H7 (cell line): ENCODE measurements at places on chromosomes 4 and X. TPM values are rescaled to one million over a fixed set of nuclear protein-coding genes. Genes with fewer than 3 reads are reported as not detected.
A peak's percentile ranks its signal among the peaks of the same experiment; 100 is the strongest.

PCYT1B gene
- 17.4 and 22.9 TPM in 2 replicates for total RNA-seq

- DNase-seq = no peak
Observed at GRCh38 chrX:136255541-136255940, 4.3 kb upstream of the MAP7D3 start.

DNA sequence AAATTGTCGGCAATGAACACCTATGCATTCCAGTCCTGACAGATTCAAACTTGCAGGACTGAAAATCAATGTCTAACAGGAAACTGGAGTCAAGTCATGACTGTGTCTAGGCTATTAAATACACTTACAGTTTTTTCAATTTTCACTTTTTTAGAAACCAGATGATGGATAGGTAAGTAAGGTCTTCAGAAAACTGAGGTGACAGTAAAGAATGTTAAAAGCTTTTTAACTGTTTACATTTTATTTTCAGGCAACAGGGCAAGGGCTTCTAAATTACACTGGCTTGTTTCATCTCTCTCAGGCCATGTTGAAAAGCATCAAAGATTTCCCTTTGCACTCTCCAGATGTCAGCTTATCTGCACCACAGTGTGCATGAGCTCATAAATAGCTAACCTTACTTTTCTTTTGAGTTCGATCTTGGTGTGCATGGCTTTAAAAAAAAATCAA, 65.2 kb downstream of the SEC24D start:
- no peak for DNase-seq

RAI2 gene
- 0.18 and 0.38 TPM in 2 replicates for total RNA-seq

CXXC4 gene
- total RNA-seq = 0.67 and 0.83 TPM in 2 replicates

- DNase-seq = no peak
Observed at GRCh38 chrX:72299891-72300630, 5.7 kb downstream of the CITED1 start.

GPRIN3 gene
- 0.42 and 0.44 TPM in 2 replicates for total RNA-seq

DNA sequence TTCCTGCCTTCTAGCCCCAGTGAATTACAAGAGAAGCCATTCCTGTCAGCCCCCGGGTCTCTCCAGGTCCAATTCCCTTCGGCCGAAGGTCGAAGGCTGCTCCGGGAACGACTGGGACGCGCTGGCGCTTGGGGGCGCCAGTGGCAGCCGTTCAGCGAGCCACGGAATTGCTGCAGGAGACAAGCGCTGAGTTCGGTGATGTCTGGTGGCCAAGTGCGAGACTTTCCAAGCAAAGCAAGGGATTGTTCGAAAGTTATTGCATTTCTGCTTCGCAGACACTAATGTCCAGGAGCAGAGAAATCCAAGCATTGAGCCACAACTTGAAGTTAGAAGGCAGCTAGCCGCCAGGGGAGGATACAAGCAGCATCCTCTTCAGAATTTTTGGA, 1.1 kb upstream of the DKK2 start:
- peak; percentile 67 for DNase-seq

DNA sequence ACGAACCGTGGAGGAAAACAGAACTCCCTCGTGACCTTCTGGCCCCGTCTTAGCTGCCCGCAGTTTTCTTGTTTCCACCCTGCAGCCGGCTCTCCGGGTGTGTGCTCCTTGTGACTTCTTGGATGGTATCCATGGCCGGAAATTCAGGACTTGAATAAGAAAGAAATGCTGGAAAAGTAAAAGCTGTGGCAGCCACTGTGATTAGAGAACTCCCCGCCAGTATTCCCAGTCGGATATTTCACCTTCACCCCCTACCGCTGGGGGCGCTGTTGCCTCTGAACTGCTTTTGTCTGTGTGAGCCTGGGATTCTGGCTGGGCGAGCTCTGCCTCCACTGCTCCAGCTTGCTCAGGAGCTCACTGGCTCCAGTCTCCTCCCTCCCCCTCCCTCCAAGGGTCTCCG, 41.5 kb upstream of the CYP4V2 start:
- DNase-seq = no peak

CT55 gene
- 0.10 TPM in 1 of 2 replicates, not detected in the other for total RNA-seq

DNA sequence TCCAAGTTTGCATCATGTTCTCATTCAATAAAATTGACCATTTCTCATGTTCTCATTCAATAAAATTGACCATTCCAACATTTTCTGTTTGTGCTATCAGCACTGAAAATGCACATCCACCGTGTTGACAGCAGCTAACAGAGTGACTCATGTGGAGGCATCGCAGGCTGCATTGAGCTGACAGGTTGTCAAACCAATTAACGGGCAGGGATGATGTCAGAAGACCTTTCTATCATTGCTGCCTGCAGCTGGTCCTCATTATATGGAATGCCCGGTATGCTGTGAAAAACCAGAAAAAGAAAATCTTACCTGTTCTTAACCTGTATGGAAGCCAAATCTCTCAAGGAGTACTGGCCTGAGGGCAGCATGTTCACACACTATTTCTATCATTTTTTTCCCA, 202.0 kb downstream of the SMIM20 start:
- no peak for DNase-seq

DNA sequence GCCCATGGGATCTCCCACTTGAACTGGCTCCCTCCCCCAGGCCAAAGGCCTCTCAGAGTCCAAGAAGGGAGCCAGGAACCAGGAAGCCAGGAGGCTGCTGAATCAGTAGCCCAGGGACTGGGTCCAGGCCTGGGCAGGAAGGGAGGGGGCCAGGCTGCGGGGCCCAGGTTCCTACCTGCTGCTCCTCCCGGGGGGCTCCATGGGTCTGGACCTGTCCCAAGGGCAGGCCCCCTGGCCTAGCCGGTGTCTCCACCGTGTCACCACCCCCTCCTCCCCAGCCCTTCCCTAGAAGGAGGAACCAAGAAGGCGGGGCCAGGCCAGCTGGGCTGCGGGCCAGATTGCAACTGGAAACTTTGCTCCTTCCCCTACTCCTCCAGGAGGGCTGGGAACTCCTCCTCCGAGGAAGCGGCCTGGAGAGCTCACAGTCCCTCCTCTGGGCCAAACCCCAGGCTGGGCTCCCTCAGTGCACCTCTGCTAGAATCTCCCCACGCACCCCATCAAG, at the start of gene IQSEC2:
IQSEC2 (minus strand) TSS at position 264 of the 502 bp plus-strand sequence.
- DNase-seq = peak; percentile 88

GRCh38 chrX:107454302-107454701, 4.8 kb downstream of the FRMPD3 start:
- no peak for DNase-seq

- no peak for DNase-seq
Observed at GRCh38 chr4:147175460-147176025, 229.9 kb upstream of the TTC29 start.

FOXP3 gene
- 0.14 and 0.37 TPM in 2 replicates for total RNA-seq

PTPN13 gene
- 29.2 and 33.0 TPM in 2 replicates for total RNA-seq

DNA sequence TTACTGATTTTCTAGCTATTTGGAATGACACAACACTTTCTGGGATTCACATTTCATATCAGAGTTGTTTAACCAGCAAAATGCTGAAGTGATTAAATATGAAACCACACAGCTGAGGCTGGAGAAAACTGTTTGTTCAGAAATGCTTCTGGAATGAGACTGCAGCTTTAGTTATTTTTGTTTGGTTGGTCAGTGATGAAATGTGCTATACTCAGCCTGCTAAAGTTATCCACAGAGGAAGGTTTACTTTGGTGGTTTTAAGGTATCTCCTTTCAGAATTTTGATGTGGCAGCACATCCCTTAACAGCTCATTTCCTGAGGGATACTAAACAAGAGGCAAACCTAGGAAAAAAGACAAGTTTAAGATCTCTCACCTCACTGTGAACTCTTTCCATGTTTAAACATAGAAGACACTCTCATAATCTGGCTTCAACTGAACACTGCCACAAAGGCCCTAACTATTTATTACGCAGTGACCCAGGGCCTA, 106.6 kb upstream of the PDE5A start:
- no peak for DNase-seq

DNA sequence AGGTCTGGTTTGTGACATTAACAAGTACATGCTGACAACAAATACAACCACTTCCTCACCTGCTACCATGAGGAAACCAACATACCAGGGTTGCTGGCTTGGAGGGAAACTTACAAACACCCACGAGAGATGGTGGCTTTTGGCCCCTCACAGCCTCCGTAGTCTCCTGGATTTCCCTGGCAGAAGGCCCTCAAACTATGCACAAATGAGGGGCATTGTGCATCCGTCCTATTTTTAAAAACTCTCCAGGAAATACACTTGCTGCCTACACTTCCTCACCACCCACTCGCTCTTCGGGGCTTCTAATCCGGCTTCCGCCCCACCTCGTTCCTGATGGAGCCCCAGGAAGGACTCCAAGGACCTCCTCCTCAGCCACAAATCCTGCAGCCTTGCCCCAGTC, 355.0 kb upstream of the GATB start:
- no peak for DNase-seq

DNA sequence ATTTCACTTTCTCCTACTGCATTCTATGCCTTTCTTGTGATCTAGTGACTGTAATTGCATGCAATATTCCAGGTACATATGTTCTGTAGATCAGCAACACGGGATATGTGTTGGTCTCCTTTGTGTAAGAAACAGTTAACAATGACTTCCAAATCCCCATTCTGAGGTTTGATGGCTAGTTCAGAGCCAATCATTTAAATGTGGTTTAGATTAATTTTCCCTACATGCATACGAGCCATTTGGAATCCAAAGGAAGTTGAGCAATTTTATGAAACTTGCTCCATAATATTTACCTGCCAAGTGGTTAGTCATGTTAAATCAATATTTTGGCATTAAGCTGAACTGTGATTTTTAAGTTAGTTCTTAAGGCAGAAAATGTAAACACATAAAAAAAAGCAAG, 172.8 kb upstream of the DCAF12L2 start:
- DNase-seq = no peak

IL2 gene
- total RNA-seq = not detected in 2 replicates

DNA sequence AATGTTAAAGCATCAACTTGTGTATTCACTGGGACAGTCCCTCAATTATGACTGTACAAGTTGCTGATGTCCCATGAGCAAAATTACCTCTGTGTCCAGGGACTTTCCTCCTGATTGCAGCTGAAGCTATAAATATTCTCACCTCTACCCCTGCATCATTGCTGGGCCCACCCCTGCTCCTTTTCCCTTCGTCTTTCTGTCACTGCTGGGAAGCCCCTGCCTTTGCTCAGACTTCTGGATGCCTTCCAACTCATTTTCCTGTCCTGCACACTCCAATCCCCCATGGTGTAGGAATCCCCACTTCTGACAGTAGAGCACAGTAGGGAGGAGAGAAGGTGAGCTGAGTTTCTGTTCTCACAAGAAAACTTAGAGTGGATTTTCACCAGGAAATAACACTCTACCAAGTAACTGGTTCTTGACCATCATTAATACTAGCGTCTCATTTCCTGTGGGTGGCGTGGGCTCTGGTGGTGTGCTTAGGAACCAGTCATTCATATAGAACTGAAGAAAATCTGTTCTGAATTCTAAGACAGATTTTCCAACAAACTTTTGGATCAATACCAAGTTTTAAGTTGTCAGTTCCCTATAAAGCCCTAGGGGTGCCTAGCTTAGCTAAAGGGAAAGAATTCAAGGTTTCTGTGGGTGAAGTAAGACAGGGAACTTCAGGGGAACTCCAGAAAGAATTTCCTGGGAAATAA, 136.2 kb upstream of the MED14 start:
- DNase-seq = no peak
